Activated gamma-delta T cell treated with Interleukin-2 at 50 U/mL for 16 hours (primary cell): ENCODE measurements at places on chromosomes 5 and 9.

- DNase-seq: no peak
Measured at GRCh38 chr9:68947015-68947414, 66.9 kb downstream of the PRKACG start.

DNA sequence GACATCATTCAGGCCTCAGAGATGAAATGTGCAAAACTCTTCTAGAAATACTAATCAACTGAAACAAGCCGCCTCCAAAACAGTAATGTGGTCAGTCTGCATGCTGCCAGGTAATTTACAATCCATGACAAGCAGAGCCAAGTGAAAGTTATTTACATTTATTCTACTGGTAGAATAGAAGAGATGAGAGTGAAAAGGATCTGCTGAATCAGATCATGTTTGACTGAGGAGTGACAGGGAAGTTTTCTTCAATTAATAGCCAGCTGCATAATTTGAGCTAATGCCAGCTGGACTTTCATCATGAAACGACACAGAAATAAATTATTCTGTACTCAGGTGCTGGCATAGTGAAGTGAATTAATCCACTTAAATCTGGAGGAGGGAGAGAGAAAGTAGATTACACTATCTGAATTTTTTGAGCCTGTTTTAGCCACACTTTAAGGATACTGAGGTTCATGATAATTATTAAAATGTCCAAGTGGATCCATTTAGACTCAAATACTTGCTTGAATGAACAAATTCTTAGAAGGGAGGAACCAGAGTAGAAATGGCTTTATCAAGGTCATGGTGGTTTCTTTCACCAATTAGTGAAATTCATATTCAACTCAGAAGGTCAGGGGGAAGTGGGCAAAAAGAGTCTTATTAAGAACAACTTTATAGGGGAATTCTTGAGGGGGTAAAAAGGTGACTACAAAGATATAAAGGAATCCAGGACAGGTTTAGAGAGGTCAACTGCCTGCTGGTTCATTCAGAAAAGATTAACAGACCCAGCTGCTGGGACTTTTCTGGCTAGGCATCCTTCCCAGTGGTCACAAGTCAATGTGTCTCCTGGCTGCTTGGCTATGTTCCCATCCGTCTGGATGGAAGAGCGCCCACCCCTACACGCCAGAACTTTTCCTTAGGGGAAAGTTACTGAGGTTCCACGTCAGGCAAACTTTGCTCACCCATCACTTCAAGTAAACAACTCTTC is 350.4 kb downstream of the PDE4D start:
- no peak for DNase-seq

GRCh38 chr5:1479581-1480188 is 34.4 kb upstream of the SLC6A3 start:
- peak; percentile 38 for DNase-seq

- peak; percentile 31 for DNase-seq
Measured at GRCh38 chr9:96398582-96399324, 15.2 kb upstream of the SLC35D2 start.

GRCh38 chr5:177428574-177429217 is 2.2 kb downstream of the GRK6 start:
- DNase-seq: no peak

GRCh38 chr9:109452761-109453160 is 45.3 kb downstream of the PTPN3 start:
- no peak for DNase-seq

DNA sequence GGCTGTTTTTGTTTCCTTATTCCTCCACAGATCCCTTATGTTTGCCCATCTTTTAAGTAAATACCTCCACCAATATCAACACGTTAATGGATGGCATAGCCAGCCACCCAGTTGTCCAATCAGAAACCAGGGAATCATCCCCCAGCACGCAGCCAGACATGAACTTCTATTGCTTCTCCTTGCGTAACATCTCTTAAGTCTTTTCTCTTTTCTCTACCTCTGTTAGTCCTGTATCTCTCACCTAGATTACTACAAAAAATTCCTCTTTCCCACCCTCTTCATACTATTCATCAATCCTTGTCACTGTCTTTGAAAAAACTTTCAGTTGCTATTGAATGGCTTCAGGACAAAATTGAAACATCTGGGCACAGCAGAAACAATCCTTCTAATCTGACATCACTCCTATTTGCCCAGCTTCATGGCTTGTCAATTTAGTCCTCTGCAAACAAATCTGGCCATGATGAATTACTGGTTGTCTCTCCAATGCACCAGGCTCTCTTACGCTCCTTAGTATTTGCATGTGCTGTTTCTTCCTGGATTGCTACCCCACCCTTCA is 349.3 kb downstream of the RAB3C start:
- DNase-seq: no peak

GRCh38 chr5:19001539-19001938 is 986.5 kb downstream of the CDH18 start:
- no peak for DNase-seq

DNA sequence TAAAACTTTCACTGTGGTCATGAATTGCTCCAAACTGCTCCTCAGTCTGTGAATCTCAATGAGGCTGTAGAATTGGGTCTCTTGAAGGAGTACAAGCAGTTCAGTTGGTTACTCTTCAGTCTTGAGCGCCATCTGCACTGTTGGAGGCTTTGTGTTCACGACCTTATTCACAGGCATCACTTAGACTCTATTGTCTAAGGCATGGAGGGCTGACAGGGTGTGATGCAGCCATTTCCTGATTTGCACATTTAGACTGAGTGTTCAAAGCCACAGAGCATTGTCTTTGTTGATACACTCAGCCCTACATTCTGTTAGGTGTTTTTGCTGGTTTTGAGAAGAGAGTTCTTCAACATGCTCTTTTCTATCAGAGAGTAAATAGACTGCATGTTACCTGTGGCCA is 355.9 kb upstream of the RIOK2 start:
- DNase-seq: no peak

DNA sequence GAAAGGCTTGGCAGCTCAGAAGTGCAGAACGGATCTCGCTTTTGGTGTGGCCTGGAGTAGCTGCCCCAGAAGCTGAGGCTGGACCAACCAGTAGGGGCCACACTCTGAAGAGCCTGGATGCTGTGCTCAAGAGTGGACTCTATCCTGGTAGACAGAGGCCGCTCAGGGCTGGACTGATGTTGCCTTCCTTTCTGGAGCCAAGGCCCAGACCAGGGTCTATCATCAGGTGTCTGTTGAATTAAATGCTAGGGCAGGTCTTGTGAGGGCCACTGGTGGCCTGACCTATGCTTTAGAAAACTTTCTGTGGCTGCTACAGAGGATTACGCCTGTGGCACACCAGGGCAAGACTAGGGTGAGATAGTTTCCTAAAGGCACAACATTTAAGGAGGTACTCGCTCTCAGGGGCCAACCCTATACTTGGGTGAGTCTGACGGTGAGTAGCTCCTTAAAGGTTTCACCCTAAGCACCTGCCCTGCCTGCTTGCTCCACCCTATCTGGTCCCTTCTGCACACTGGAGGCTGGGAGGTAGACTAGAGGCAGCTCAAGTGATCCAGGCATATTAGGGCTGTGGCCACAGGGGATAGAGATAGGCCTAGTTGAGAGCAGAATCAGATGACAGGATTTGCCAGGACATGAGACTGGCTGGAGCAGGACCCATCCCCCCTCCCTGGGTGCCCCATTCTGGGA is 9.8 kb upstream of the IRF1 start:
- DNase-seq: no peak

DNA sequence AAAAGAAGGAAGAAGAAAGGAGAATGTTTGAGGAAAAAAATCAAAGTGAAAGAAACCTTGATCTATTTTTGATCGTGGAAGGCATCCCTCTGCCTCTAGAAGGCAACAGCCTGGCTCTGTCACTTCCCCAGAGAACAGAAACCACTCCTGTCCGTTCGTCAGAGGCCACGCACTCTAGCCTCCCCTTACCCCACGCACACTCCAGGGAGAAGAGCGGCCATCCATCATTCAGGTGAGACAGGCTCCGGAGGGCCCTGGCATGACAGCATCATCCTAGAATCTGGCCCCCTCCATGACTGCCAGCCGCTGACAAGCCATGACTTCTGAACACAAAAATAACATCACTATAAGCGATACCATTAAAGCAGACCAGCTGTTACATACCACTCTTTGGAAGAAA is 135.8 kb downstream of the ROR2 start:
- no peak for DNase-seq

DNA sequence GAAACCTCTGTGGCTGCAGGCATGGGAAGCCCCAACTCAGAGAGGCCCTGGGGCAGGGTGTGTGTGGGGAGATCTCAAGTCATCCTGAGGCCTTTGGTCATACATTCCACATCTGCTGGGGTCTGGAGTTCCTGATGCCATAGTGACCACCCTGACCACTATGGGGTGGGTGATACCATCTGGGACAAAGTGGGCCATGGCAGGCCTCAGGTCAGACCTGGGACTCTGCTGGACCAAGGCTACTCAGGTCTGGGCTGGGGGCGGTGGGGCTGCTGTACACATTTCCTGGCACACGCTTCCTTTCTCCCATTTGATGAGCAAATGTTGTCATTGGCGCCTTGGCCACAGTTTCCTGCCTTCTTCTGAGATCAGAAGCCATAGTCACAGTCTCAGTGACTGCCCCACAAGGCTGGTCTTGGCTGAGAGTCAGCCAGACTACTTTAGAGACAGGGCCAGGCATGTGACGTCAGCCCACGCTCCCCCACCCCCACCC is 15.1 kb upstream of the ACSL6 start:
- DNase-seq: peak; percentile 56

DNA sequence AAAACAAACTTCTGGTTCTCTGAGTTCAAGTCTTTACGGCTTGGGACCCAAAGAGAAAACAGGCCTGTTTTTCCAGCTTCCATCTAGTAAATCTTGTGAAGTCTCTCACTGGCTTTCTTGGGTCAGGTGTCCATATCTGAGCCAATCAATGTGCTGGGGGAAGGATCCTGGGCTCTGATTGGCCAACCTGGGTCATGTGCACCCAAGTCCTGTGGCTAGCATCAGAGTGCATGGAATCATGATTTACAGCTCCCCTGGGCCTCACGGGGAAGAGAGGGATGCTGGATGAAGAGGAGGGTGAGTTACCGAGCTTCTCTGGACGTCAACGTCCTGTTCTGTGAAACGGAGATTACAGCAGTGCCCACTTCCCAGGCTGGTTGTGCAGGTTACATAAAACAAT is 19.4 kb downstream of the CXCL14 start:
- DNase-seq: no peak

- DNase-seq: no peak
Measured at GRCh38 chr9:23669776-23670175, 156.3 kb downstream of the ELAVL2 start.

DNA sequence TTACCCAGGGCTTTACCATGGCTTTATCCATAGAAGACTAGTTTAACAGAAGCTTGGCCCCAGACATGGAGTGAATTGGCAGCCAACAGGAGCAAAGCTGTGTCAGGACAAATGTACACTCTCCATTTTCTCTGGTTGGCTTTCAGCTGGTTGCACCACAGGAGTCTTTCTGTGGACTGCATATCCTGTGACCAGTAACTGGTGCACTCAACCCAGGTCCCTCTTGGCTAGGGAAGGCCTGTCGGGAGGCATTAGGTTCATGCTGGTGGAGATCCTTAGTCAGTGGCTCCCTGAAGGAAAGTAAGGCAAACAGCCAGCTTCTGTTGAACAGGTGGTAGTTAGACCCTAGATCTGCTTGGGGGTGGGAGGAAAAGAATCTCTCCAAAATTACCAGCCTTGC is 146.9 kb upstream of the TLX3 start:
- no peak for DNase-seq

GRCh38 chr5:37063739-37064138 is 185.4 kb downstream of the CPLANE1 start:
- no peak for DNase-seq

DNA sequence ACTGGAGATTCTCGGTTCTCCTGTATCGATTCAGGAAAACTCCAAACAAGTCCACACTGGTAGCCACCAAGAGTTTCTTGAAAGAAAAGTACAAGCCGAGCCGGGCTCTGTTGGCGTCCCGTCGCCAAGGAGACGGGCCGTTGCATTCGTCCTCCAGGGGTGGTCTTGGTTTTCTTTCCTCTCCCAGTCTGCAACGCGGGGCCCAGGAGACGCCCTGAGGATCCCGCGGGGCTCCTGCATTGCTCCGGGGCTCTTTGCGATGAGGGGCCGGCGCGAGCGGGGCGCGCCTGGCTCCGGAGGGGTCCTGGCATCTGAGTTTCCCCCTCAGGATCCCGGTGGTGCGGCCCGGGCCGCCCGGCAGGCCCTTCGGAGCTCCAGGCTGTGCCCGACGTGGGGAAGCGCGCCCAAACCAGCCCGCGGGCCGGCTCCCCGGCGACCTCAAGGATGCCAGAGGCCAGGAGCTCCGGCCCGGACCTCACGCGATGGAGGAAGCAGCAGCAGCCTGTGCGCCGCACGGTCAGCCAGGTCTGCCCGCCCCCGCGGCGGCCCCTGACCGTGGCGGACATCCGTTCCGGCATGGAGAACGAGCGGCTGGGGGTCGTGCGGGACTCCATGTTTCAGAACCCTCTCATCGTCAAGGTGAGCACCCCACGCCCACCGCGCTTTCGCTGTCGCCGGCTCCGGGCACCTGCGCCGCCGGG is at the start of gene CFAP77:
CFAP77 (plus strand) TSS at position 384 of the 701 bp plus-strand sequence; CDS start at position 445, 61 bp downstream.
- DNase-seq: no peak

DNA sequence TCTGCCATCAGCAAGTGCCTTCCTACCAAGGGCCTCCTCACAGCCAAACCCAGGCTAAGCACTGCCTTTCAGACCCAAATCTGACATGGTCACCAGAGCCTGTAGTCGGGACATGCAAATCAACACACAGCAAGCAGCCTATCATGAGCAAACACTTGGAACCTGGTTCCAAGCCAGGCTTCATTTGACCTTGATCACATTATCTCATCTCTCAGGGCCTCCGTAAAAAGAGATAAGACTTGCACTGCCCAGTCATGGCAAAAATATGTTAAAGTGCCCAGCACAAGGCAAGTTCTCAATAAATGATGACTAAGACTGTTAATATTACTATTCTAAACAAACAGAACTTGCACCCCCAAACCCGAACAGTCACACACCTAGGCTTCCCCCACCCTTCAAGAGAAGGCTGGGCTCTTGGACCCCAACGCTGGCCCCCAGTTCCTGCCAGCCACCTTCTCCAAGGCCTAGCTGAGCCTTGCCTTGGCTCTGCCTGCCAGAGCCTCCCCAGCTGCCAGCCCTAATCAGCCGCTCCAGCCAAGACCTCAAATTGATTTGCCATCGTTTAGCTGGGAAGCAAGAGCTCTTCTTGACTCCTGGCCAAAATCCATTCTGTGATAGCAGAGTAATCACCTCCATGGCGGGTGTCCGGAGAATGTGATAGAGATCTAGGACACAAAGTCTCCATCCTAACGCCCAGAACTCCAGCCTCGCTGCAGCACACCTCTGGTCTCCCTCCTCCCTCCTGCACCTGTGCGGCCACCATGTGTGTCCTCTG is 18.7 kb downstream of the CPLX2 start:
- DNase-seq: no peak

GRCh38 chr5:175478384-175479124 is at the start of gene SFXN1:
SFXN1 (plus strand) TSS chr5:175478560; CDS start chr5:175492104, 13,544 bp downstream.
- DNase-seq: peak; percentile 69

- no peak for DNase-seq
Measured at GRCh38 chr5:146342882-146343865, 4.5 kb downstream of the POU4F3 start.

- peak; percentile 17 for DNase-seq
Measured at GRCh38 chr9:72362680-72363139, 2.3 kb downstream of the ZFAND5 start.

GRCh38 chr9:111926421-111926875 is 29.8 kb downstream of the UGCG start:
- peak; percentile 41 for DNase-seq

- DNase-seq: no peak
Measured at GRCh38 chr9:7336356-7337065, 463.1 kb downstream of the DMAC1 start.

GRCh38 chr5:122377026-122377425 is 65.0 kb downstream of the SNCAIP start:
- no peak for DNase-seq

- DNase-seq: no peak
Measured at GRCh38 chr5:126370796-126371718, 52.2 kb upstream of the GRAMD2B start.

- no peak for DNase-seq
Measured at GRCh38 chr9:8224381-8224801, 424.8 kb upstream of the DMAC1 start.
